Right lobe of liver (tissue), 6 donors: ENCODE measurements at places on chromosomes 16 and 17.

DNA sequence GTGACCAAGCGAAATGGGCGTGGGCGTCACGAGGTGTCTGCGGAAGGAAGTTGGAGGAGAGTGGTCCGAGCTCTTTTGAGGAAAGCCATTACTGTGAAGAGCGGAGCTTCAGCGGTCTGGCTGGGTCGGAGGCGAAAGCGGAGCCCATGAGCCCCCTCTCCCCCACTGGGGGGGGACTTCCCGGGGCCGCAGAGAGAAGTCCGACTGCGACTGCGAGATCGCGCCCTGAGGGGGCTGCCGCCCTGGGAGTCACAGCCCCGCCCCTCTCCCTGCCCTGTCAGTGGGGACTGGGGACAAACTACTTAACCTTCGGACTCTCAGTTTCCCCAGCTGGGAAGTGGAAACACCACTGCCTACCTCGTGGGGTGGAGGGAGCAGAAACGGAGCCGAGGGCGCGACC lies 20.0 kb upstream of the ARL4D start:
- DNase-seq, result no peak

- DNase-seq, result no peak
Measured at GRCh38 chr16:90019543-90020259, 445 bp upstream of the DBNDD1 start.

GRCh38 chr16:68389006-68389405 lies 59.3 kb downstream of the SMPD3 start:
- DNase-seq, result peak; percentile 58

DNA sequence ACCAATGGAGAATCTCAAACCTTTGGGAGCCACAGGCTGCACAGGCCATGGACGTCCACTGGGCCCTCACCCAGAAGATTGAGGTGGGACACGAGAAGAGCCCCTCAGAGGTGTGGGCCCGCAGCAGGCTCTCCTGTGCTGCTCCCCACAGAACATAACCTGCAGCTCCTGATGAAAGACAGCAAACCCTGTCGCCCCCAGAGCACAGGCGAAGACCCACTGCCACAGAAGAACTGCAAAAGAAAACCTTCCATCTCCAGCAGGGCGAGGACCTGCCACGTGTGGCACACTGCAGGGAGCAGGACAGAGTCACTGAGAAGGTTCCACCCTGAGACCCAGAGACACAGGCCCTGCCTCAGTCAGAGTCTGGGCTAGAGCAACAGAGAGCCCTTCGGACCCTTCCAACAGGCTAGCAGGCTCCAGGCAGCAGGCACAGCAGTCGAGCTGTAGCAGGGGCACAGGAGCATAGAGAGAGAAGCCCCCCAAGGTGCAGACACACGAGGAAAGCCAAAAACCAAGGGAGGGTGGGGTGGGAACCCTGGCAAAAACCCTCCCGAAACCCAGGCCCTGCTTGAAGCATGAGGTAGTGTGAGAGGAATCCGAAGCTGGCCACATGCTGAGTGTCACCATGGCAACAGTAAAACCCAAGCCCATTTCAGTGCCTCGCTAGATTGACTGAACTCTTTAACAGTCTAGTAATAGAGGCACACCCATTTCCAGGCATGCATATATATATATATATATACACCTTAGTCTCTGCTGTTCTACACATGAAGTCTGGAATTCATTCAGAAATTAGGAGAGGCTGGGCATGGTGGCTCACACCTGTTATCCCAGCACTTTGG lies 60.0 kb upstream of the CHMP6 start:
- DNase-seq, result no peak

DNA sequence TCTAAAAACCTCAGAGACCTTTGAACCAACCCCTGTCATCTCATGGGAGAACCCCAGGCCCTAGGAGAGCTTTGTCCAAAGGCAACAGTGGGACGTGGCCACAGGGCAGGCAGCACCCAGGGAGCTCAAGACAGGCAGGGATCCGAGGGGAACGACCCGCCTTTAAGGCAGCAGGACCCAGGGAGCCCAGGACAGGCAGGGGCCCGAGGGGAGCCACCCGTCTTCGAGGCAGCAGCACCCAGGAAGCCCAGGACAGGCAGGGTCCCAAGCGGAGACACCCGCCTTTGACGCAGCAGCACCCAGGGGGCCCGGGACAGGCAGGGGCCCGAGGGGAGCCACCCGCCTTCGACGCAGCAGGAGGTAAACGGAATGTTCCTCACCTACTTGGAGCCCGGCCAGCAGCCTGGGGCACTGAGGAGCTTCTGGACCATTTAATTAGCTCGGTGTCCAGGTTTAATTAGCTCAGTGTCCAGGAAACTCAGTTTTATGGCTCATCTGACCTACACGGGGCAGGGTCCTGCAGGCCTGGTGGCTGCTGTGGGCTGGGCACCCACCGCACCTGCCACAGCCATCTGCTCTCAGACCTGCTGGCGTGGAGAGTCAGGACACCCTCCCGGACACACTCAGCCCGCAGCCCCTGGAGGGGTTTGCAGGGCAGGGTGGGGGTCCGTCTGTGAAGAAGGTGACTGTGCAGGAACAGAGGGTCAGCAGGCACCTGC lies 24.4 kb downstream of the PIEZO1 start:
- no peak for DNase-seq

GRCh38 chr17:80101946-80102663 lies 724 bp downstream of the GAA start:
- DNase-seq, result no peak

GRCh38 chr17:36697903-36698530 lies 96.6 kb downstream of the MRM1 start:
- DNase-seq, result no peak

DNA sequence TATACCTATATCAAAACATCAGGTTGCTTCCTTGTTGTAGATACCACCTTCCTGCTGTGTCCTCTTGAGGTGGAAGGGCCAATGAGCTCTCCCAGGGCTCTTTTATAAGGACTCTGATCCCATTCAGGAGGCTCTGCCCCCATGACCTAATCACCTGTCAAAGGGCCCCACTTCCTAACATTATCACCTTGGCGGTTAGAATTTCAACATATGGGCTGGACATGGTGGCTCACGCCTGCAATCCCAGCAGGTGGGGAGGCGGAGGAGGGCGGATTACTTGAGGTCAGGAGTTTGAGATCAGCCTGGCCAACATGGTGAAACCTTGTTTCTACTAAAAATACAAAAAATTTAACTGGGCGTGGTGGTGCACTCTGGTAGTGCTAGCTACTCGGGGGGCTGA lies 86.4 kb downstream of the HAPSTR1 start:
- no peak for DNase-seq

- no peak for DNase-seq
Measured at GRCh38 chr16:50614955-50615724, 66.0 kb downstream of the SNX20 start.

- DNase-seq, result no peak
Measured at GRCh38 chr16:88415713-88416323, 33.1 kb downstream of the ZNF469 start.
